ENCODE measurements at places on chromosomes 6 and 20. TPM values are rescaled to one million over a fixed set of nuclear protein-coding genes. Genes with fewer than 3 reads are reported as not detected.

OR2H1 gene
- not detected for total RNA-seq

NOTCH4 gene
- total RNA-seq = 2.5 TPM

ZC3H12D gene
- total RNA-seq = 2.3 TPM

DNAH8 gene
- 0.05 TPM for total RNA-seq
